Vagina (tissue), 2 donors: ENCODE measurements at places on chromosomes 16 and 17. TPM values are rescaled to one million over a fixed set of nuclear protein-coding genes. Genes with fewer than 3 reads are reported as not detected.

GRCh38 chr16:89707695-89708094 lies 6.2 kb upstream of the SPATA2L start:
- DNase-seq: no peak

DNA sequence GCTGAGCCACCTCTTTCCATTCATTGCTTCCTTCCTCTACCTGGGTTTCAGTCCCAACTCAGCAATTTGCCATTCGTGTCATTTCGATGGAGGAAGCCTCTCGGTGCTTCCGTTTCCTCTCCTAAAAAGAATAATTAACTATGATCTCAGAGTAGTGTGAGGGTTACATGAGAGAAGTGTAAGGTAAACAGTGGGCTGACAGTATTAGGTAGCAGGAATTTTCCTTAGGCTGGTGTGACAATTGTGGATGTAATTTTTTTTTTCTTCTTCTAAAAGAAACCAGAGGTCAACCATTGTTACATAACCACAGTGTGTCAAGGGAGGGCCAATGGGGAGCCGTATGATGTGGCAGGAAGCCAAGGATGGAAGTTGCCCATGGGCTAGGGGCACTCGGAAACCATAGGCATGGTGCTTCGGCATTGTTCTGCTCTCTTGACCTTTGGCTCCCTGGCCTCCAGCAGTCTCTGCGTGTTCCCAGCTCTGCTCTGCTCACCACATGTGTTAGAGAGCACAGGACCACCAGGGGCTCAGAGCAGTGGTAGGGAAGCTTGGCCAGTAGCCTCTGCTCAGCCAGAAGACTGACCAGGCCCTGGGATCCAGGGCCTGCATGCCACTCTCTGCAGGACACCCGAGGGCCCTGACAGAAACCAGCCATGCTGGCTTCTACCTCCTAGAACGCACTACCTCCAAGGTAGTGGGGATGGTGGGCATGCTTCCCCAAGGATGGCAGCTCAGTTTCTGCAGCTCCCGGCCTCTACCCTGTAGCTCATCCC lies 2.0 kb upstream of the TOP2A start:
- no peak for DNase-seq

- DNase-seq: no peak
Observed at GRCh38 chr16:67736858-67737257, 17.7 kb upstream of the GFOD2 start.

DNA sequence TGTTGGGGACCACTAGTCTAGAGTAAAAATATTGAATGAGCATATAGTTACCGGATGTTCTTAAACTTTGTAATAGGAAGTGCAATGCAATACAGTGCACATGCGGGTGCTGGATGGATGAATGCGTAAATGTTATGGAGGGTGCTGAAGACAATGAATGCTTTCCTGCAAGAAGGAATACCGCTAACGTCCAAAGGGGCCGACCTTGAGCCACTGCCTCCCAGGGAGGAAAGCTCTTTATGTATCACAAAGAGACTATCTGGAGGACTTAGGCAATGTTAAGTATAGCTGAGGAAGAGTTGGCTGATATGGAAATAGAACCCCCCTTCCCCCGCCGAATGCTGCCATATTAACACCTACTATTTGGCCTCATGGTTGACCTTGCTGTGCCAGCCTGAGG lies 27.5 kb upstream of the SHCBP1 start:
- DNase-seq: no peak

- no peak for DNase-seq
Observed at GRCh38 chr17:3956327-3956957, 7.8 kb downstream of the ATP2A3 start.

DNA sequence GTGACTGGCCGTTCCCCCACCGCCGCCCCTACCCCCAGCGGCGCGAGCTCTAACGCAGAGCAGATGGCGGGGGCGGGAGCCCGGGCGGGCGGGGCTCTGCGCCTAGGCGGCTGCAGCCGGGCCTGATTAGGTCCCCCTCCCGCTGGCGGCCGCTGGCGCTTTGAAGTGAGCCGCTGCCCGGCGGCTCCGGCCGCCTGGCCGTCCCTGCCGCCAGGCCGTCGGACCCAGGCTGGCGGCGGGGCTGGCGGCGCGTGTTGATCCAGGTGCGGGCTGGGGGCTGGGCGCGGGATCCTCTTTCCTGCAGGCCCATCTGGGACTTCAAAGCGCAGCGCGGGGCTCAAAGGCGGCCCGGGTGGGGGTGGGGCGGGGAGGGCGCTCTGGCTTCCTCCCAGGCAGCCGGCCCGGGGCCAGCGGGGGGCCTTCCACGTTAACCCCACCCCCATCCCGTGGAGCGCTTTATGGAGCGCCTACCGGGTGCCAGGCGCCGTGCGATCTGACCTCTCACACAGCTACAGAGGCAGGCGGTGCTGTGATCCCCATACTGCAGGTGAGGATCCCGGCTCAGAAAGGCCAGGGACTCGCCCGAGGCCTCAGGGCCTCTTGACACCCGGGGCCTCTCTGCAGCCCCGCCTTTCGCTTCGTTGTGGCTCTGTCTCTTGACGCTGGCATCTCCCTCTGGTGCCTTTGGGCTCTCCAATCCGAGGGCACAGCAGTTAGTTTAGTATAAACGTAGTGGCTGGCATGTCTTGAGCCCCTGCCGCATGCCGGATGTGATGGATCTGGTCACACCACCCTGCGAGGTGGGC lies 80.0 kb upstream of the NKD1 start:
- no peak for DNase-seq

DNA sequence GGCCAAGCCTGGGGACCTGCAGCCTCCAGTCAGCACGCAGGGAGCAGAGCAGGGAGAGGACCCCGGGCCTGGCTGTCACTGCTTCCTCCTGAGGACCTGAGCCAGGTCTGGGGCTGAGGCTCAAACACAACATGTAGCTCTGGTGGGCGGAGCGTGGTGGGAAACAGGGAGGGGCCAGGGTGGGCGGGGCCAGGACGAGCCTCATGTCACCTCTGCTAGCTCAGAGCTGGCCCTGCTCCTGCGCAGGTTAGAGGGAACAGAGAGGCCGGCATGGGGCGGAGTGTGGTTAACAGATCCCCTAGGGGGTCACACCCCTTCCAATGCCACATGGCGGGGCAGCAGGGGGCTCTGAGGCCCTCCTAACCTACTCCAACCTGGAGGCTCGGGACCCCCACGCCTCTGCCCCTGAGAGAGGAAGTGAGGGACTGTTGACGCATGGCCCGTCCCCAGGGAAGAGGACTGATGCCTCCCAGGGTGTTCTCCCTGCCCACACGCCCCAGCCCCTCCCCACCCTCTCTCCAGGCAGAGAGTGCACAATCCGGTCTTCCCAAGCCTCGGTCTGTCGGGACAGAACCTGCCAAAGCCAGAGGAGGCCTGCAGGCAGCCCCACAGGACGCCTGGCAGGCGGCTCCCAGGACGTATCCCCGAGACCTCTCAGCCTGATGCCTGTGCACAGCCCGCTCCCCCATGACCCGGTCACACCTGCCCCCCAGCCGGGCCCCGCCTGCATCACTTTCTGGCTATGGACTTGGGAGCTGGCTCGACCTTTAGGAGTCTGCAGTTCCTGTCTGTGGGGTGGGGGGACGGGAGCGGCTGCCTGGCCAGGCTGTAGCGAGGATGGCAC lies 15.2 kb downstream of the PIEZO1 start:
- no peak for DNase-seq

DNA sequence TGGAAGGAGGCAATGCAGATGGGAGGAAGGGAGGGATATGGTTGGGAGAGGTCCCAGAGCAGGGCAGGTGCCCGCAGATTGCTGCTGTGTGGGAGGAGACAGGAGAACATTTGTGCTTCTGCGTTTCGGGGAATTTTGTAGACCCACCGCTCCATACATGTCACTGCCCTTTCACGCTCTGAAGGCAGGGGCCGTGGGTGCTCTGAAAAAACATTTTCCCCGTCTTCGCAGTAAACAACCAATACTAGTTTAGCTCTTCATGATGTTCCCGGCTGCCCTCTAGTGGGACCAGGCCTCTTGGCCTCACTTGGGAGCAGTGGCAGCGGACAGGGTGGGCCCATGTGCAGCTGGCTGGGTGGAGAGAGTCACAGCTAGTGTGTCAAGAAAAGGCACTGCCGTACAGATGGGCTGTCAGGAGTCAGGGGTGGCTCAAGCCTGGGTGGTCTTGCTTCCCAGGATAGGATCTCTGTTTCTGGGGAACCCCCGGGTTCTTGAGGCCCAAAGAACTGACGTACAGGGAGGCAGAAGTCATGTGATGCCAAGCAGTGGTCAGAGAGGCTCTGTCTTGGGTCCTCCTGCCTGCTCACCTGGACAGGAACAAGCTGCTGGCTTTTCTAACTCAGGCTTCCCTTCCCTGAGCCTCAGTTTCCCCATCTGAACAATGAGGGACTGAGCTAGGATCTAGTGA lies 46.5 kb upstream of the CPNE2 start:
- no peak for DNase-seq

GRCh38 chr16:59328961-59329360 lies 594.8 kb upstream of the GOT2 start:
- DNase-seq: no peak

- DNase-seq: no peak
Observed at GRCh38 chr16:49969091-49970030, 55.7 kb upstream of the CNEP1R1 start.

GRCh38 chr17:13182450-13182849 lies 164.6 kb upstream of the ELAC2 start:
- DNase-seq: no peak

GRCh38 chr17:17698371-17698770 lies 17.1 kb downstream of the RAI1 start:
- DNase-seq: no peak

- DNase-seq: no peak
Observed at GRCh38 chr17:80000981-80001775, 34.5 kb downstream of the TBC1D16 start.

GRCh38 chr17:75771334-75772281 lies 6.6 kb upstream of the GALK1 start:
- no peak for DNase-seq

DNA sequence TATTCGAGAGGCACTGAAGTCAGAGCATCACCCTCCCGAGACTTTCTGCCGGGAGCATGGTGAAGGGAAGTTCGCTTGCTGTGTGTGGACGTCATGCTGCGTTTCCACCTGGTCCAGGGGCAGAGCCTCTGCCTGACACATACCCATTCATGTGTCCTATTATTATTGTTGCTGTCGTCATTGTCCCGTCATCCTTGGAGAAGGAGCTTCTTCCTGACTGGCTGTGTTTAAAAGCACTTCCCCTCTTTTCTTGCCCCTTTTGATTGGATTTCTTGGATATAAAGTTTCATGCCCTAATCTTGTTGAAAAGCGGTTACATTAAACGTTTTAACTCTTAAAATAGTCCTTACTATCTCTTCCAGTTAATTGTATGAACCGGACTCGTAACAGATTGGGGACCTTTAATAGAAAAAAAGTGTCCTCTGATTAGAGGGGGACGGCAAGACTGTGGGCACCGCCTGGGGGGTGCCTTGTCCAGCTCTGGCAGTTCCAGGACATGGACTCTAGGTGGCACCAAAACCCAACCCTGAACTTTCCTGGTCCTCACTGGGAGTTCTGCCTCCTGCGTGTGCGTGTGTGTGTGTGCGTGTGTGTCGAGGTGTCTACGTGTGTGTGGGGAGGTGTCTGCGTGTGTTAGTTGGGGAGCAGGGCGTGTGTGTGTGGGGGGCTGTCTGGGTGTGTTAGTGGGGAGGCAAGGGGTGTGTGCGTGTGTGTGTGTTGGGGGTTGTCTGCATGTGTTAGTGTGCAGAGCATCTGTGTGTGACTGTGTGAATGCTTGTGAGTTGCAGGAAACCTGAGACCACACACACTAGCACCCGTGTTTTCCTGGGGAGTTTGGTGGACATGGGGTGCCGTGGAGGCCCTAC lies 133.3 kb upstream of the CIBAR2 start:
- DNase-seq: no peak

DNA sequence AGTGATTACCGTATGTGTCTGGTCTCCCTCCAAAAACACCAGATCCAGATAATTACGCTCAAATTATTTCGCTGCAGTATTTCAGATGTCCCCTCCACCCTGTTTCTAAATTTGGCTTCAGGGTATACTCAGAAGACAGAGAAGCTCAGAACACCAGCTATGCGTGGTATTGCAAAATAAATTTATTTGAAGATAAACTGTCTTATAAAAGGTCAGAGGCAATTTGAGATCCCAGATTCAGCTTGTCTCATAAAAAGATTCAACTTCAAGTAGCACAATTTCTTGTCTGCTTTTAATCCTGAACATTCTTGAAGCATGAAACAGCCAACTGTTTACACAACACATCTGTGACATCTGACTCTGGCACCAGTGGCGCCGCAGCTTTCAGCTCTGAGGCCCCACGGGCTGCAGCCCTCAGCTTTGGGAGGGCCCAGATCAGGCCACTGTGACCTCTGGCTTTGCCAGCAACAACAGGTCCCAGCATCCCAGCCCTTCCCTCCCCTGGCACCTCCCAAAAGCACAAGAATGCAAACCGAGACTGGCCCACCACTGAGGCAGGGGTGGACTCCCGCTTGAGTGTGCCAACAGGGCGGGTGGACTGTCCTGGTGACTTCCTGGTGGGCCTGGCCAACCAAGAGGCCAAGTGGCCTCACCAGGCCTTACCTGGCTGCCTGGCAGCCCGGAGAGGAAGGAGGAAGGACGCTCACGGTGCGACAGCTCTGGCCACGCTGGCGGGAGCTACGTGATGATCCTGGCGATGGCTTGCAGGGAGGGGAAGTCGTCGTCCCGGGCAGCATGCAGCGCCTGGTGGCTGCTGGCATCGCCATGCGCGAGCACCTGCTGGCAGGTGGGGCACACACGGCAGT lies 8.0 kb downstream of the SYNGR3 start:
- no peak for DNase-seq

DNA sequence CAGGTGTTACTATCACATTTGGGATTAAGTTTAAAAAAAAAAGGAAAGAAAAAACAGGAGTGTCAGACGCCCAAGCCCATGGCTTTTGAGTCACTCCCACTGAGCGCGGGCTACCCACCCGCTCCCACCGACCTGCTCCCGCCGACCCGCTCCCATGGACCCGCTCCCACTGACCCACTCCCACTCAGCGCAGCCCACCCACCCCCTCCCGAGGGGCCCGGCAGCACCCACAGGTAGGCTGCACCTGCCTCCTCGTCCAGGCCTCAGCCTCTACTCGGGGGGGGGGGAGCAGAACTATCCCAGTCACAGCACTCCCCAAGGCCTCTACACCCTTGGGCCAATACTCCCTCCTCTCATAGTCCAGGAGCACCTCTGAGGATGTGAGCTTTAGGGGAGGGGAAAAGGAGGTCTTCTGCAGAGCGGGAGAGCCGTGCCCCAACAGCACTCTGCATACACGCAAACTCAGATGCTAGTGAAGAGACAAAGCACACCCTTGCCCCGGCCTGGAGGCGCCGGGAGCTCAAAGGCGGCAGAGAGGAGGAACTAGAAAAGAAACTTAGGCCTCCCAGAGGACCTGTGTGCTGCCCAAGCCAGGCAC lies 2.9 kb downstream of the CLUH start:
- DNase-seq: no peak

- no peak for DNase-seq
Observed at GRCh38 chr16:88894681-88895300, 28.3 kb upstream of the PABPN1L start.

DNA sequence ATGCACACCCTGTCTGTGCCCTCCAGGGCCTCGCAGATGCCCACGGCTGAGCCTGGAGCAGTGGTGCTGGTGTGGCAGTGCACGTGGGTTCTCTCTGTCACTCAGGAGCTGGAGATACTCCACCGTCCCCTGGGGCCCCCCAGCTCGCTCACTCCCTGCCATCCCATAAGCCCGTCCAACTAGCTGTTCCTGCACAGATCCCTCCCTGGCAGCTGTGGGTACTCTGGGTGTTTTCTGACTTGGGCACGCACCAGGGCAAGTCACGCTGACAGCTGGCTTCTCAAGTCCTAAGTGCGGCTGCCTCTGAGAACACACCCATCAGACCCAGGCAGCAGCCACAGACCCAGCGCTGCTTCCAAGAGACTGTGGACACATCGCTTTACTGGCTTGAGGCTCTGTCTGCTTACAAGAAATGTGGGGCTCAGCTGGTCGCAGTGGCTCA lies 25.4 kb upstream of the ITGB4 start:
- DNase-seq: peak; percentile 90

Gene CCL7
- not detected for total RNA-seq

Gene OMG
- not detected for total RNA-seq

Gene CHMP6
- total RNA-seq: 31.7 TPM

Gene TRIM72
- not detected for total RNA-seq
